ENCODE measurements at places on chromosomes 11 and 22. TPM values are rescaled to one million over a fixed set of nuclear protein-coding genes. Genes with fewer than 3 reads are reported as not detected.

POTEH gene
- polyA plus RNA-seq, result not detected

SMTNL1 gene
- 0.13 TPM for polyA plus RNA-seq

FGF3 gene
- polyA plus RNA-seq, result 0.19 TPM

PRG3 gene
- polyA plus RNA-seq, result not detected

WNT7B gene
- polyA plus RNA-seq, result 0.24 TPM

BIK gene
- polyA plus RNA-seq, result 9.1 TPM

RCN1 gene
- polyA plus RNA-seq, result 42.7 TPM

NXPE4 gene
- not detected for polyA plus RNA-seq

OR10D3 gene
- polyA plus RNA-seq, result not detected

Measured in H1 (cell line).